ENCODE measurements at places on chromosomes 6 and 20.

DNA sequence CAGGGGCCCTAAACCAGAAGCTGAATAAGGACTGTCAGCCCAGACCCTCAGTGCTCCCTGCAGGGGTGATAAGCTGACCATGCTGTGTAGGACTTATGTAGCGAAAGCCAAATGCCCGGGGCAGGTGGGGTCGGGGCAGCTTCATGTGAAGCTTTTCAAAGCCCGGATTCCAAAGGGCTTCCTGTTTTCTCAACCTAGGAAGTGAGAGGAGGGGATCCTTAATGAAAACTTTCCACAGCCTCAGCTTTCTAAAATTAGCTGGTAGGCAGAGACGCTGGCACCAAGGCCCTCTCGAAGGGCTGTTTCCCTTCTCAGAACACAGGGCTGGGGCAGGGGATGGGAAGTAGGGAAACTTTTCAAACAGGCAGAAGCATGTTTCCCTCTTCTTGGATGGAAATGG lies 148.9 kb downstream of the NFATC2 start:
- no peak for DNase-seq

DNA sequence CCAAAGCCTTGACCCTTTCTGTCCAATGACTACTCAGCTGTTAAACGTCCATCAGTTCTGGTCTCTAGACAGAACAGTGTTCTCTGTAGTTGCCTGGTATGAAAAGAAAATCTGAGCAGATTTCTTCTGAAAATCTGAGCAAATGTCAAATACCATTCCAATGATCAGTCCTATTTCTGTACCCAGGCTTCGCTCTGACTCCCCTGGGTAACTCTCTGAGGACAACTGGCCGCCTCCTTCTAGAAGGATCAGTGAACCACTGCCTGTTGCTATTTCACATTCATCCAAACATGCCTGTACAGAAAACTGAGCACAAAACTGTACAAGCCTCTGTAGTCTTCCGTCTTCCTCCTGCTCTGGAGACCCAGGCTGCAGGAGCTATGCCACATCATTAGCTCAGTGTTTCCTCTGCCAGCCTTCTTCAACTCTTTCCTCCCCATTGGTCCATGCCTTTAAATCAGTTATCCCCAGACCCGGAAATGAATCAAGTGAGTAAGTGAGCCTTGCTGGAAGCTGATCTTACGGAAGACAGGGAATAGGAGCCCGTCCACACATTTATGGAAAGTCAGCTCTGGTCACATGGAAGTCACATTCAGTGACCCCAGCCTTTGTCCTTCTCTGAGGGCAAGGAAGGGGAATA lies 63.3 kb downstream of the DAAM2 start:
- DNase-seq, result no peak

GRCh38 chr6:142420802-142421201 lies 119.0 kb downstream of the ADGRG6 start:
- no peak for DNase-seq

DNA sequence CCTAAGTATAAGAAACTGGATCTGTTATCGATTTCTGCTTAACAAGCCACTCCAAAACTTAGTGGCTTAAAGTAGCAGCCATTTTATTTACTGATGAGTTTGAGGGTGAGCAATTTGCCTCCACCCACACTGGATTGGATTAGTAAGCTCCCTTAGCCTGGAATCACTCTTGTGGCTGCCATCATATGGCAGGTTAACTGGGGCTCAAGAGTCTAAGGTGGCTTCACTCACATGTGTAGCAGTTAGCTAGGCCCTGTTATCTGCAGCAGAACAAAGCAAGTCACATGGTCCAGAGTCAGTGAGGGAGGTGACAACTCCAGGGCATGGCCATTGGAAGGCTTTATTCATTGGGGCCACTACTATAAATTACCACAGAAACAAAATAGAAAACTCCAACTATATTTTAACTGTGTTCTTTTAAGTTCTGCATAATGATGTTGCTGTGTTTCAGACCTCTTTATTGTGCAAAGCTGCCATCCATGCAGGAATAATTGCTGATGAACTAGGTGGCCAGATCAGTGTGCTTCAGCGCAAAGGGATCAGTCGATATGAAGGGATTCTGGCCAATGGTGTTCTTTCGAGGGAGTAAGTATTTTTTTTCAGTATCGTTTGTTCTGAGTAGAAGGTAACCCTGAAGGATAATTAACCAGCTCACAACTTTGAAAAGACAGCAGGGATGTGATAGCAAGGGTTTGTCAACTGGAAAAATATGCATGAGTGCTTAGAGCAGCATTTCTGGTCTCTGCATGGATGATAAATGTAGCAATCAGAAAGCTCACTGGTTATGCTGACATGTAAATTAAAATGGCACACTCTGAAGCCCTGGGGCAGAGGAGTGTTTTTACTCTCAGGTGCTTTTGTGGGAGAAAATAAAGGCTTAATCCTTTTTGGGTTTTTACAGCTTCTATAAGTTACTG lies 49.6 kb downstream of the DCBLD1 start:
- DNase-seq, result no peak

GRCh38 chr6:34465531-34466241 lies at the start of gene PACSIN1:
Gene PACSIN1, plus strand, starts transcription at chr6:34466076. Its CDS starts 60,230 bp downstream, at chr6:34526306.
- DNase-seq, result no peak

DNA sequence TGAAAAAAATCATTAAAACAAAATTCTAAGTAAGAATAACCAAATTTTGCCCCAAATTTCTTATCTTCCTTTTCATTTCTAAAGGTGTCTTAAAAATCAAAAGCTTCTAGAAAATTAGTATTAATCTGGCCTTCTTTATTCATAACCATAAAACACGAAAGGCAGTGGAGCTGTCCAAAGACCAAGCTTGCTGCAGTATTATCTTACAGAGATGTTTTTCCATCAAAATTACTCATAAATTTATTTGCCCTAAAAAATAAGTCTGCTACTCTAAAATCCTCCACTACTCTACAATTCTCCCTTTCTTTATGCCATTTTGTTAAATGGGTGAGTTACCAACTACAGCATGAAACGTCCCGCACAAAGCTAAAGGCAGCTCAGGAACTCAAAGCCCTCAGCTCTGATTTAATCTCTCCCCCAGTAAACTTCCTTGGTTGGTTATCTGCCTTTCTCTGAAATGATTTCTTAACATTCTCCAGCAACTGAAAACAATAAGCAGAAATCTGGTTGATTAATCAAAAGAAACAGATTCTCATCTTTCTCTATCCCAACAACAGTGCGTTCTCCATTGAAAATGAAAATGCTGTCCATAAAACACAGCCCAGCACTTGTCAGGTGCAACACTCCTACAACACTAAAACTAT lies 2.1 kb downstream of the USP49 start:
- DNase-seq, result no peak

GRCh38 chr6:106473812-106474211 lies 113.3 kb downstream of the CRYBG1 start:
- no peak for DNase-seq

- no peak for DNase-seq
Measured at GRCh38 chr6:168331058-168331457, 11.5 kb upstream of the DACT2 start.

Data from GDM1 (cell line).